Coronary artery (tissue), 2 donors: ENCODE measurements at places on chromosomes 5 and 9.
A peak's percentile ranks its signal among the peaks of the same experiment; 100 is the strongest.

DNA sequence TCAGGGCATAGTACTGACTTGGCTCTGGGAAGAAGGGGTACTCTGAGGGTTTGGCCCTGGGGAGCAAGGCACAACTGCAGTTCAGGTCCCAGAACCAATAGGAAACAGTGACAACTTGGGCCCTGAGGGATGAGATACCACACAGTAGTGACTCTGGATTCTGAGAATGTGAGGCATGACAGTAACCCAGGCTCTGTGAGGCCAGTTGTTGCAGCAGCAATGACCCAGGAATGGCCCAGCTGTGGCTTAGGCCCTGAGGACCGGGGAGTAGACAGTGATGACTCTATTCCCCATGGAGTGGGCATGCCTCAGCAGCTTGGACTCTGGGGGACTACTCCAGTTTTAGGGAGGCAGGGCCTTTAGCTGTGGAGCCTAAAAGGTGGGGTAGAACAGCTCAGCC is 21.5 kb upstream of the NFIL3 start:
- no peak for DNase-seq

GRCh38 chr5:123147741-123148140 is 58.7 kb downstream of the PRDM6 start:
- no peak for DNase-seq

DNA sequence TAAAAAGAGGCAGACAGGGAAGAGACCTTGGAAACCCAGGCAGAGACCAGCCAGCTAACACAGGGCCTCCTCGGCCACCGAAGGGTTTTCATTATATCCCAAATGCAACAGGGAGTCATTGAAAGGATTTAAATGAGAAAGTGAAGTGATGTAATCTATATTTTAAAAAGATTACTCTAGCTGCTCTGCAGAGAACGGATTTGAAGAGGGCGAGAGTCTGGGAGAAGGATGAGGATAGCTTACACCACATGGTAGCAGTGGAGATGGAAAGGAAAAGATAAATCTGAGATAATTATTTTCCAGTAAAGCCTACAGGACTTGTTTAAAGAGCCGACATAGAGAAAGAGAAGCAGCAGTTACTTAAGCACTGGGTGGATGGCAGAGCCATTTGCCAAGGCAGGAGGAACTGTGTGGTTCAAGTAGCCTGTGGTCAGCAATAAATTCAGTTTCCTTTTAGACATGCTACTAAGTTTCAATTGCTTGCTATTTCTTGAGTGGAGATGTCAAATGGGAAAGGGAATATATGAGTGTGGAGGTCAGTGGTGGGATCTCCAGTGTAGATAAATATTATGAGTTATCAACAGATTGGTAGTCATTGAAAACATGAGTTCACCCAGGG is 9.3 kb downstream of the FBN2 start:
- no peak for DNase-seq

DNA sequence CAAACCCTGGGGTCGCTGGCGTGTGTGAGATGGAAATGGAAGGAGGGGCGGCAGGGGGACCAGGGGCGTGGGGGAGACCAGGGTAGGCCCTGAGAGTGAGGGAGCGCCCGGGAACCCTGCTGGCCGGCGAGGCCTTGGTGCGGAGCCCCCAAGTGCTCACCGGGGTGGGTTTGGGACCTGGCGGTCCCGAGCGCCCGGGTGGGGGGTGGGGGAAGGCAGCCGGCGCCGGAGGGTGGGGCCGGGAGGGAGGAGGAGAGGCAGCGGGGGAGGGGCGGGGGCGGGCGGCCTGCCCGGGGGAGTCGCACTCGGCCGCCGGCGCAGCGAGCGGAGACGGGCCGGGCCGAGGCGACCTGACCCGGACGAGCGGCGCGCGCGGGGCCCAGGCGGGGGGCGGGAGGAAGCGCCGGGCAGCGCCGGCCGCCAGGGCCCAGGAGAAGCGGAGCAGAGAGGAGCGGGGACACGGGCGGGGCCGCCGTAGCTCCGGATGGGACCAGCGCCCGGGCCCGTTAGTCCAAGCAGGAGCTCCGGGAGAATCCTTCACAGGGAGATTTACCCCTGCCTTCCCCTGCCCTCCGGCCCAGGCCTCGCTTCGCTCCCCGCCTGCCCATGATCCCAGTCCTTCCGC is at the start of gene NPR2:
Gene NPR2, plus strand, starts transcription at position 295 of the 625 bp plus-strand sequence. CDS start 818 bp downstream, outside the sequence.
- DNase-seq, result no peak

- DNase-seq, result peak; percentile 78
Measured at GRCh38 chr5:137735555-137736284, at the start of gene KLHL3. TSS of gene KLHL3 (minus strand) at chr5:137736089. CDS start at chr5:137735646, 443 bp downstream.

DNA sequence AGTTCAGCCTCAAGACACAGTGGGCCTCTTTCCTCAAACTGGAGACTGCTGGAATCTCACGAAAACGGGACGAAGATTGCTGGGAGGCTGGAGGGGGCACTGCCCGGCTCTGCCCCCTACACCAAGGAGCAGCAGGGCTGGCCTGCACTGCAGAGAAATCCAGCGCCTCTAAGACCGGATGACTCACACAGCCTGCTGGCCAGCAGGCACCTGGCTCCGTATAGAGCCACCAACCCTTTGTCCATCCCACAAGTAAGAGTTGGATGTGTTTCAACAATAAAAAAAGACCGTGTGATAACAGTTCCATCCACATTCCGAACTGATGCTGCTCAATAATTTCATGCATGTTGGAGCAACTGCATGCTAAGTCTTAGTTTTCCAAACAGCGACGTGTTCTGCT is 11.5 kb downstream of the CCDC127 start:
- DNase-seq, result no peak

- DNase-seq, result no peak
Measured at GRCh38 chr5:113548396-113548795, 34.9 kb downstream of the YTHDC2 start.

- no peak for DNase-seq
Measured at GRCh38 chr9:35828716-35829083, at the start of gene FAM221B. TSS of gene FAM221B (minus strand) at chr9:35828732. CDS start at chr9:35826161, 2,571 bp downstream.

- no peak for DNase-seq
Measured at GRCh38 chr5:10460252-10460906, 18.7 kb downstream of the ROPN1L start.

GRCh38 chr9:97632248-97632984 is 752 bp downstream of the TSTD2 start:
- DNase-seq, result peak; percentile 79

GRCh38 chr9:122376796-122377195 is 6.0 kb downstream of the PTGS1 start:
- DNase-seq, result no peak

GRCh38 chr5:74626386-74627222 is 13.9 kb downstream of the ENC1 start:
- no peak for DNase-seq

GRCh38 chr9:113927277-113927676 is 51.2 kb downstream of the ZNF618 start:
- DNase-seq, result no peak

- no peak for DNase-seq
Measured at GRCh38 chr5:32714836-32715235, 3.7 kb downstream of the NPR3 start.

- DNase-seq, result no peak
Measured at GRCh38 chr9:130298662-130299279, 33.2 kb downstream of the HMCN2 start.

DNA sequence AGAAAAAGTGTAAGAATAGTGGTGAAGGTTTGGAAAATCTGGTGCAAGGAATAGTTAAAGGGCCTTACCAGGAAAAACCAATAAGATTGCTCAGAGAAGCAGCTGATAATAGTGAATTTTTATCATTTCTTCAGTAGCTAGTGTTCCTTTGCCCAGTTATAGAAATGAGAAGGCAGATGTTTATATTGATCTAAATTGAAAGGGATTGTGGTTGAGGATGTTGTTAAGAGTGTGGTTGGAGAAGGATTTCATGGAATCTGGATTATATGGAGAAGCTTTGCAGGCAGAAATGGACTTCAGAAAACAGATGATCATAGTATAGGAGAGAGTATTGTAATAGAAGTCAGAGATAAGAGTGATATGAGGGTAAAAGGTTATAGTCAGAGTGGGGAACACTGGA is 102.6 kb downstream of the XRCC4 start:
- DNase-seq, result no peak

DNA sequence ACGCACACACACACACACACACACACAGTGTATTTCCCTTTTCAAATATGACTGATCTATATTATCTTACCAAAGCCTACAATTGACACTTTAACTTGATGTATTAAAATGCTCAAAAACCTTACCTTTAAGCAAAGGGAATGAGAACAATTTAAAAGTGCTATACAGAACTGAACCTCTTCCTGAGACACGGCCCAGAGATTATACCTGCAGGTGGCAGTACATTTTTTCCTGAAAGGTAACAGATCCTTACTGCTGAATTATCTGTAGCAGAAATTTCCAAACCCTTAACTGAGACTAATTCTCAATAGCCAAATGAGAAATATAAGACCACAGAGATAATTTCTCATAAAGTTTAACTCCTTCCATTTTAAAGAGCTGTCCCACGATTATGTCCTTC is 91.1 kb downstream of the MYO10 start:
- DNase-seq, result no peak

DNA sequence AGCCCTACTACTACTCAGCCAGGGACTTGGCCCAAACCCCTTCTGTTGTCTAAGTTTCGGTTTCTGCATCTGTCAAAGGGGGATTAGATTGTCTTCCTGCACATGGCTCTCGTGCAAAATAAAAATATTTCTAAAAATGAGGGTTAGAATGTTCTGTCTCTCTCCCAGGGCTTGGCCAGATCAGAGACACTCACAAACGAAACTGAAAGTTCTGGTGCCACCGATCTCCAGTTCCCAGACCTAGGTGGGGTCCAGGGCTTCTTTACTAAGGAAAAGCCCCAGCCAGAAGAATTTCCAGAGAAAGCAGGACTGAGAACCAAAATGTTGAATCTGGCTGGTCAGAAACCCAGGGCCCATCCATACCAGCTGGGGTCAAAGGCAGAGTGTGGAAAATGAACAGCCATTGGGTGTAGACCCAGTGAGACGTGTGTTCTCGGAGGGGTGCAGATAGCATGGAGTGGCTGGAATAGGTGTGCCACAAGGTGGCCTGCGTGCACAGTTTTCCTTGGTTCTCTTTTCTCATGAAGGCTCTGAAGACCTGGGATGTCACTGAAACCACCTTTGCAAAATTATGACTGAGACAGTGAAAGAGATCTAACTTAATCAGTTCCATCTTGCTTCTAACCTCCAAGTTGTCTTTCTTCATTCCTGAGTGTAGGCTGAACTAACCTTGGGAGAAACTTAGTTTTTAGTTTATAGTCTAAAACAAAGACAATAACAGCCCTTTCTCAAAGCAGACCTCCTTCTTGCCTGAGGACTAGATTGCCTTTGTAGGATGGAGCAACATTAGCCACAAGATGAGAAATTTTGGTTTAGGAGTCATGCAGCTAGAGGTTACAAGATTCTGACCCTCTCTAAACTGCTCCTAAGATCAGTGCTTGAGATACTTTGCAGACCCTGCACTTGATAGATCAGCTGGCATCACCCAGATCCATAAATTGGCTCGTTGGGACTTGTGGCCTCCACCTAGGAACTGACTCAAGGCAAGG is 2.3 kb upstream of the SLC23A1 start:
- DNase-seq, result no peak

- DNase-seq, result no peak
Measured at GRCh38 chr9:2874001-2874750, 30.3 kb upstream of the PUM3 start.

GRCh38 chr9:37508135-37508833 is 22.5 kb downstream of the POLR1E start:
- no peak for DNase-seq

- no peak for DNase-seq
Measured at GRCh38 chr5:171702135-171702770, 83.4 kb upstream of the SMIM23 start.

DNA sequence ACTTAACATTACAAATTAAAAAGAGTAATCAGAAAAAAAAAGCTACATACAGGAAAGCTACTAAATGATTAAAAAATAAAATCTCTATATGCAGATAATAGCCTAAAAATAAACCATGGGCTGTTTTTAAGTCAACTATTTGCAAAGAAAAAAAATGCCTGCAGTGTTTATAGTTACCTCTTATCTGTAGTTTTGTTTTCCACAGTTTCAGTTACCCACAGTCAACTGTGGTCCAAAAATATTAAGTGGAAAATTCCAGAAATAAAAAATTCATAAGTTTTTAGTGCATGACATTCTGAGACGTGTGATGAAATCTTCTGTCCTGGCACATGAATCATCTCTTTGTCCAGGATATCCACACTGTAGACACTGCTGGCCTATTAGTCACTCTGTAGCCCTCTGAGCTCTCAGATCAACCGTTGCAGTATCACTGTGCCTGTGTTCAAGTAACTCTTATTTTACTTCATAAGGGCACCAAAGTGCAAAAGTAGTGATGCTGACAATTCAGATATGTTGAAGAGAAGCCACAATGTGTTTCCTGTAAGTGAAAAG is 59.2 kb downstream of the PRELID2 start:
- DNase-seq, result peak; percentile 76

DNA sequence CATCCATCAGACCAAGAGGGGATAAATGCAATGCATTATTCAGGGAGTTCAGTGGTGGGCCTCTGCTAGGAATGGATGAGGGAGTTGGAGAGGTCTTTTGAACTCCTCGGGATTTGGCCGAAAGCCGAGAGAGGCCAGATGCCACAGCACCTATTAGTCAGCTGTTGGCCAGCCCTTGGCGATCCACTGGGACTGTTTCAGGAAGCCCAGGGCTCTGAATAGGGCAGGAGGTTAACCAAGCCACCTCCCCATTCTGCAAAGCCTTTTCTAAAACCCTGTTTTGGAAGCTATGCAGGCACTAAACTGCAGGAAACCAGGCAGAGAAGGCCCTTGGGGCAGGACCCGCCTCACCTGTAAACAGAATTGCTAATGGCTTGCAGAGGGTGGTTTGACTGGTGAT is 37.8 kb downstream of the ASTN2 start:
- no peak for DNase-seq

GRCh38 chr5:74446725-74447241 is 193.7 kb downstream of the ENC1 start:
- DNase-seq, result no peak

DNA sequence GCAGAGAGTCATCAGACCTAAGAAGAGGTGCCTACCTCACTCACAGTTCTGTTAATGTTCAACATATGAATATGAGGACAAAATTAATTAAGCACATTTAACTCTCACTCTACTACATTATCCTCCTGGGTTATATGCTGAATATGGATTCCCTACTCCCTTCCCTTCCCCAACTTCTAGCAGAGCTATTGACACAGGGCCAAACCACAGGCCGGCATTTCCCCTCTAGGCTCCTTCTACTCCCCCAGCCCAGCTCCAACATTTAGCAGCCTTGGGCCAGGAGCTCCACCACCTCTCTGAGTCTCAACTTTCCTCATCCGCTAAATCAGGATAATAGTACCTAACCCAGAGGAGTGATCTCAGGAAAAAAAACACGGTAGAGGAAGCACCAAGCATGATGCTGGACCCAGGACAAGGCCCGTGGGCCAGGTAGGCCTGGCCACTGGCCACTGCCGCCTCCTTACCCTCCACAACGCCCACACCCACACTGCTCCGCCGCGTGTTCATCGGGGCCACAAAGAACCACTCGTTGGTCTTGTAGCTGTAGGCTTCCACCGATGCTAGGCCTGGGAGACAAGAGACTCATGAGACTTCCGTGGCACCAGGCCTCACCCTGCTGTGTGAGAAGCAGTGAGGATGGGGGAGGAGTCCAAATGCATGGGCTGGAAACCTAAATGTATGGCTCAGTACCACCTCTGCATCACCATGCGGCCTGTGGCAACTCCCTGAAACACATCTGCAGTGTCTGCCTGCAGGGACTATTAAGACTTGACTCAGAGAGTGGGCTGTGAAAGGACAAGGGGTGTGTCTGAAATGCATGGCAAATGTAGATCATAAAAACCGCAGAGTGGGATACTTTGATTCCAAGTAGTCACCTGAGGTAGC is 98.8 kb downstream of the KLHL3 start:
- no peak for DNase-seq
